ENCODE measurements at places on chromosomes 2 and 18. TPM values are rescaled to one million over a fixed set of nuclear protein-coding genes. Genes with fewer than 3 reads are reported as not detected.

Gene PPIL3
- total RNA-seq = 19.2 TPM

Gene POTEC
- total RNA-seq = not detected

Gene DTNA
- total RNA-seq = 0.44 TPM

Gene GKN1
- total RNA-seq = not detected

Gene MLPH
- 0.20 TPM for total RNA-seq

All from lung microvascular endothelial cell (primary cell).